ENCODE measurements at places on chromosomes 12 and 14.

- DNase-seq = no peak
Observed at GRCh38 chr12:113220593-113221180, 577 bp upstream of the TPCN1 start.

DNA sequence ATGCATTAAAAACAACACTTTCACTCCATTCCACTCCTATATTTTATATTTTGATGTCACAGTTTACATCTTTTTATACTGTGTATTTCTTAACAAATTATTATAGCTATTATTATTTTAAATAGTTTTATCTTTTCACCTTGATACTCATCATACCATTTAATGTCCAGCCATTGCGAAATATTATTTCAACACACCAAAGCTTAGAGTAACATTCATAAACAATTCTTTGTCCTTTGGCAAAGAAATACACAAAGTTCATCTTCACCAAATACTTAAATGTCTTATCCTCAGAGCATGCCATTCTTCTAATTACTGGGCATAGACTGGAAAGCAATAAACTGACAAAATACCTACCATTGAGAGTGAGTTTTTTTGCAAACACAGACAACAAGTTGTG is 1963.4 kb upstream of the FLRT2 start:
- no peak for DNase-seq

- DNase-seq = no peak
Observed at GRCh38 chr14:90641615-90642243, 174.5 kb downstream of the TTC7B start.

GRCh38 chr14:72700338-72701236 is 193.3 kb downstream of the DPF3 start:
- no peak for DNase-seq

- DNase-seq = no peak
Observed at GRCh38 chr14:22159099-22159498, 429.9 kb downstream of the DAD1 start.

DNA sequence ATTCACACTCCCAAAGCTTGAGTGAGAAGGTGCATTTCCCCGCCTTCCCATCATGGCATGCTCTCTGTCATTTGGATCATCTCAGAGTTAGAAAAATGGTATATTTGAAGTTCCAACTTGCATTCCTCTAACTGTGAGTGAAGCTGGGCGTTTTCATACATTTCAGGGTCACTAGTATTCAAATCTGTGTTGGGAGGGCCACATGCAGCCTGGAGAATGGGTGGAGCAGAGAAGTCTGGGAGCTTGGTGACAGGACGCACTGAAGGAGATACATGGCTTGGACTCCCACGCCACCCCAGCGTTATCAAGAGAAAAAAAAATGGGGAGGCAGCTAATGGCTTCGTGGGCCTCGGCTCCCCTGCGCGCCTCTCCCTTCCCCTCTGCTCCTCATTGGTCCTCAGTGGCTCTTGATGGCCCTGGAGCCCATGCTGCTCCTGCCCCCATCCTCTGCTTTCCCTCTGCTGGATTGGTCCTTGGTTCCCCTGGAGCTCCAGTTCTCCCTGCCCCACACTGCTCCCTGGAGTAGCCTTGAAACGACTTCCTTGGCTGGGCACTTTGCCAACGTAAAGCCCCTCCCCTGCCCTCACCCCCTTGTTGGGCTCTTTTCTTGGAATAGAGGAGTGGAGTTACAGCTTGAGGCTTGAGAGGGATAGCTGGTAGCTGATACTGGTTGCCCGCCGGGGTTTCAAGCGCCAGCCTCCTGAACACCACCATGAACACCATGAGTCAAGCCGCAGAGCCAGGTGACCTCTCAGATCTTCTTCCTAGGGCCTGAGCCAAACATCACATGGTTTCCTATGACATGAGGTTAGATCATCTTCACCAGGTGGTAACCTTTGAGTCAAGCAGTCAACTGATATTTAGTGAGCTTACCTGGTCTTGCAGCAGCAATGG is 139.6 kb downstream of the PRKCH start:
- no peak for DNase-seq

- DNase-seq = no peak
Observed at GRCh38 chr12:53299101-53299453, 418 bp upstream of the MYG1 start.

DNA sequence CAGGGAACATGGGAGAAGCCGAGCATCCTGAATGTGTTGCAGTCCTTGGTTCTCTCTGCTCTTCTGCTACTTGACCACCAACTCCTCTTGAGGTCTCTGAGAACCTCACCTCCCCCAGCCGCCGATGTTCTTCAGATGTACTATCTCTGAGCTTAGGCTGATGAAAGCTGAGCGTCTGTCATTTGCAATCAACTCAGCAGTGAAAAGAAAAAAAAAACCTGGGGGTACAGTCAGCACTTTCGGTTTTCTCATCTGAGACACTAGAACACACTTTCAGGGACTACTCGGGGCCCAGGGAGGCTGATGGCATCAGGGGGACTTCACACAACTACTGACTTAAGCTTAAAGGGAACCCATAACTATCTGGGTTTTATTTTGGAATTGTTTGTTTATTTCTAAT is 9.6 kb upstream of the FLVCR2 start:
- DNase-seq = no peak

DNA sequence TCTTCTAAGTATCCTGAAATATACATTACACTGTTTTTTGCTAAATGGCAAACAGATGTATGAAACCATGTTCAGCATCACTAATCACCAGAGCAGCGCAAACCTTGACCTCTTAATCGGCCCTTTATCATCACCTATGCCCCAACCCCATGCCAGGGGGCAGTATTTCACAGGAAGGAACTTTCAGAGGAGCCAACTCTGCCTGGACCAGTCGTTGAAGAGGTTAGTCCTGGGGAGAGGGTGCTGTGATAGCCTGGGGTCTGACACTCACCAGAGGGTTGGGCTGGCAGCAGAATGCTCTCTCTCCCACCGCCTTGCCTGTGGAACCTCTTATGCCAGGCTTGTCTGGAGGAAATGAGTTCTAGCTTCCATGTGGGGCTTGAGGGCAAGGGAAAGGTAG is 411.7 kb downstream of the TMEM117 start:
- DNase-seq = peak; percentile 13

DNA sequence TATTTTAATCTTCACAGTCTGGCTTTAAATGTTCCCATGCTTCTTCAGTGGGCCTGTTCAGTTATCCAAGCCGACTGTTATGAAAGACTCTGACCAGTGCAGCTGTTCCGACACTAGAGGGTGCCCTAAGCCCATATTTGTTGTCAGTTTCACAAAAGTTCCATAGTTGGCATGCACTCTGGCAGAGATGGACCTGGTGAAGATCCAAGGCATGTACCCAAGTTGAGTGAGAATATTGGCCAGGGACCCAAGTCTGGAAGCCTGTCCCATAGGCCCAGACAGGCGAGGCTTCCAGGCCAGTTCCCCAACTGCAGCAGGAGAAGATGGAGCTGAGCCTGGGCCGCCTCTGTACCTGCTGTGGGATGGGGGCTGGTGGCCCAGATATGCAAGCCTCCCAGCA is 27.4 kb upstream of the GUCY2C start:
- peak; percentile 53 for DNase-seq

DNA sequence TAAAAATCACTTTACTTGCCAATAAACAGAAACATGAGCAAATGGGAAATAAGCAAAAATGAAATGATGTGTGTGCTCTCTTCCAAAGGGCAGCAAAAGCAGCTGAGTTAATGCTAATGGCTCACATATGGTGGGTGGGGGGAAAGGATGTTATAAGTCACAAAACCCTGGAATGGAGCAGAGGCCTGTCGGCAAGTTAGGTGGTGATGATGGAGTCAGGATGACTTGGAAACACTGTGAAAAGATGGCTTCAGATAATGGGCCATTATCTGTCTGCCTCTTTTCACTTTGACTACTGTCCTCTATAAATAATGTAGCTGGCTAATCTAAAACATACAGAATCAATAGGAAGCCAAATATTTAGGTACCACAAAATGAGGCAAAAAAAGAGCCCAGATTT is 228.7 kb downstream of the APAF1 start:
- no peak for DNase-seq

DNA sequence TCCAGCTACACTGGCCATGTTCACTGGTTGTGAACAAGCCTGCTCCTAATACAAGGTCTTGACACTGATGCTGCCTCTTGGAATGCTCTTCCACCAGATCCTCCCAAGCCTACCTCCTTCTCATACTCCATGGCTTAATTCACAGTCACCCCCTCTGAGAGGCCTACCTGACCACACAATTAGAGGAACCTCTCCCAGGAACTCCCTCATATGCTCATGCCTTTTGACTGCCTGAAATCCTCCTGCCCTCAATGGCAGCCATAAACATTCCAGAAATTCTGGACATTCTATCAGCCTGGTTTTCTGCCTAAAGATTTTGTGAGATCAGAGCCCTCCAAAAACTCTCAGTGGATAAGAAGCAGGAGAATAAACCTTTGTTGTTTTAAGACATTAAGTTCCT is 340.2 kb downstream of the C12orf75 start:
- DNase-seq = no peak

GRCh38 chr12:48997719-48998496 is 1.3 kb downstream of the DDN start:
- peak; percentile 42 for DNase-seq

DNA sequence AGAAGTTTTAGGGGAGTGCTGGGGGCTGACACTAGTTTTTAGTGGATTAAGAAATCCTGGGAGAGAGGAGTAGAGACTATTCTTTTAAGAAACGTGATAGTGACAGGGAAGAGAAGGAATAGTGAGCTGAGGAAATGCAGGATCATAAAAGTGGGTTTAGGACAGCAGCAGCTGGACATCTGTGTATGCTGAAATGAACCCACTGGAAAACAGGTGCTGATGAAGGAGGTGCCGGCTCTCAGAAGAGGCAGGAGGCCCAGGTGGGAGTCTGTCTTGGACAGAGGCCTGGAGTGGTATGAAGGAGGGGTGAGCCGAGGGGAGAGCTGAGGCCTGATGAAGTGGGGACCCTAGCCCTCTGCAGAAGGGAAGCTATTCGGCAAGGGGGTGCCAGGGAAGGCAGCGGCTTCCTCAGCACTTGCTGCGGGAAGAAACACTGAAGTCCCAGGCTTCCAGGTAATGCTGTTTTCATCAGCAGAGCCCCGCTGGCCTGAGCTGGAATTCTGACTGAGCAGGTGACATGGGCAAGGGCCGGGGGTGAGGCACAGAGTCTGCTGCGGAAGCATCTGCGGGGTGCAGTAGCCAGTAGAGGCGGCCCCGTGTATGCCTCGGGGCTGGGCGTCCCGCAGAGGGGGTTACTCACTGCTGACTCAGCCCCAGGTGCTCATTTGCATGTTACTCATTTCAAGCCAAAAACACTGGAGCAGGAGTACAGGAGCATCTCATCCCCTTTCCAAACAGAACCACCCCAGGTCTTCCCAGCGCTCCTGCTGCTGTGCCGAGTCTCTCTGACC is 89.7 kb downstream of the TMCC3 start:
- DNase-seq = no peak

DNA sequence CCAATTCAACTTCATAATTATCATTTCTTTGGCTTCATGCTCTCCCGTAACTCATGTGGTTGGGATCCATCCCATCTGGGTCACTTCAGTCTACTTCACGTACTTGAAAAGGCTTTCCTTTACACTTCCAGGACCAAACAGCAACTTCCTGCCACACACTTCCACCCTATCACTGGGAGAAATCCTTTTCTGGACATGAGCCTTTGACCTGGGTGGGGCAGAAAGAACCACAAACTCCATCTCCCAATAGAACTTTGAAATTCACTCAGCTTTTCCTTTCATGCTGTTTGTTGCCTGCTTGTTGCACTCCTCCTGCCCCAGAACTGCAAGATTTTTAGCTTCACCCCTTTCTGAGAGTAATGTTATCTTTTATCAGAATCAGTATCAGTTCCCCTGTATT is 18.4 kb upstream of the GALNT16 start:
- no peak for DNase-seq

- no peak for DNase-seq
Observed at GRCh38 chr14:24254630-24255392, 8.2 kb downstream of the TGM1 start.

DNA sequence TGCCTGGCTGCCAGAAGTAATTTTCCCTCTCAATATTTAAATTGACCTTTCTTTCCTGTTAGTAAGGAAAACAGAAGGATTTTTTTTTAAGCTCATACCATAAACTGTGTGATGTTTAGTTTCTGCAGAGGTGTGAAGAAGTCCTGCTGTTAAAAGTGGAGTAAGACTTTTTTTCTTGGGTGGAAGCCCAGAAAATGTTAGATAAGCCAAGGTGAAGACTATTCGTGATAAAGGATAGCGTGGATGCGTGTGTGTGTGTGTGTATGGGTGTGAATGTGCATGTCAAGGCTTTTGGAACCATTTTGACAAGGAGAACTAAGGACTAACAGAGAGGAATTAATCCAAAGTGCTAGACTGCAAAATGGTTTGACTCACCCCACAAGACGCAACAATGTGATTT is 152.9 kb upstream of the SEL1L start:
- DNase-seq = no peak

DNA sequence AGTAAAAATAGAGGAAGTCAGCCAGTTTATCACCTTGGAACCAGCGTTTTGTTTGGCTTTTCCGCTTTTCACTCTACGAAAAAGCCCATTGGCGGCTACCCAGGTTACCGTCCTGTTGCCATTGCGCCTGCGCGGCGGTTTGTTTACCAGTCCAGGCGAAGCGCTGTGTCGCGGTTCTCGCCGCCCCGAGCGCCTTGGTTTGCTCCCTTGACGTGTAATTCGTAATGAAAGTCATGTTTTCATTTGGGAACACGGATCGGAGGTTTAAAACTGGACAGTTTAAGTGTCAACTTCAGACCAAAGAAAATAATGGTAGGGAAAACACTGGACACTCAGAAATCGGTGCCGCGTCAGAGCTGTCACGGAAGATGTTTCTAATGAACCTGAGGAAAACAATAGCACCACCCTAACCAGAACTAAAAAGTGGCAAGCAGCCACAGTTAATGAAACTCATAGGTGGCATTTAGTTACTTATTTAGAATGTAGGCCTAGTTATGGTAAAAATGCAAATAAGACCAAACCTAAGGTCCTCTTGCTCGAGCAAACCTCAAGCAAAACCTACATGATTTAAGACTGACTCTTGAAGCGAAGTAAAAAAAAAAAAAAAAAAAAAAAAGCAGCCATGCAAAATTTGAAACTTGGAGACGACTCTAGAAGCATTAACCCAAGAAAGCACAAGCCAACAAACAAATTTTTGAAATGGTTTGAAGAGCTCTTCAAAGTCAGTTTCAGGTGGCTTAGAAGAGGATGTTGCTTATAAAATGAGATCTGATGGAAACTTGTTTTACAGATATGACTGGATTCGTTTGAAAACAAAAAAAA is 790 bp upstream of the GPR19 start:
- DNase-seq = peak; percentile 86

DNA sequence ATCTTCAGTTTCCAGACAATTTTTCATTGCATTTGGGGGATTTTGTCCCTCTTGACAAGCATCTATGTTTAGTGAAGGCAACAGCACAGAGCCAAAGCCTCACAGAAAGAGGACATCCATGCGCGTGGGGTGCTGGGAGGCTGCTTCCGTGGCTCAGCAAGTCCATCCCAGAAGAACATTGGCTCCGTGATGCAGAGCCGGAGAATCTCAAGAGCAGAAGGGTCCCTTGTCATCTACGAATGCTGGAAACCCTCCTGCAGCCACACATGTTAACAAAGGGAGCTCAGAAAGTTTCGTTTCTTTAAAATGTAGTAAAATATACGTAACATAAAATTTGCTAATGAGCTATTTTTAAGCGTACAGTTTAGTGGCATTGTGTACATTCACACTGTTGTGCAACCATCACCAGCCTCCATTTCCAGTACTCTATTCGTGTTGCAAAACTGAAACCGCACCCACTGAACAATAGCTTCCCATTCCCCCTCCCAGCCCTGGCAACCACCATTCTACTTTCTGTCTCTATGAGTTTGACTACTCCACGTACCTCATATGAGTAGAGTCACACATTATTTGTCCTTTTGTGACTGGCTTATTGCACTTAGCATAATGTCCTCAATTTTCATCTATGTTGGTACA is 185.9 kb downstream of the TTC7B start:
- no peak for DNase-seq

- peak; percentile 68 for DNase-seq
Observed at GRCh38 chr12:3135522-3136461, 58.6 kb downstream of the TSPAN9 start.
